ENCODE measurements at places on chromosomes 5 and 9. TPM values are rescaled to one million over a fixed set of nuclear protein-coding genes. Genes with fewer than 3 reads are reported as not detected.

DNA sequence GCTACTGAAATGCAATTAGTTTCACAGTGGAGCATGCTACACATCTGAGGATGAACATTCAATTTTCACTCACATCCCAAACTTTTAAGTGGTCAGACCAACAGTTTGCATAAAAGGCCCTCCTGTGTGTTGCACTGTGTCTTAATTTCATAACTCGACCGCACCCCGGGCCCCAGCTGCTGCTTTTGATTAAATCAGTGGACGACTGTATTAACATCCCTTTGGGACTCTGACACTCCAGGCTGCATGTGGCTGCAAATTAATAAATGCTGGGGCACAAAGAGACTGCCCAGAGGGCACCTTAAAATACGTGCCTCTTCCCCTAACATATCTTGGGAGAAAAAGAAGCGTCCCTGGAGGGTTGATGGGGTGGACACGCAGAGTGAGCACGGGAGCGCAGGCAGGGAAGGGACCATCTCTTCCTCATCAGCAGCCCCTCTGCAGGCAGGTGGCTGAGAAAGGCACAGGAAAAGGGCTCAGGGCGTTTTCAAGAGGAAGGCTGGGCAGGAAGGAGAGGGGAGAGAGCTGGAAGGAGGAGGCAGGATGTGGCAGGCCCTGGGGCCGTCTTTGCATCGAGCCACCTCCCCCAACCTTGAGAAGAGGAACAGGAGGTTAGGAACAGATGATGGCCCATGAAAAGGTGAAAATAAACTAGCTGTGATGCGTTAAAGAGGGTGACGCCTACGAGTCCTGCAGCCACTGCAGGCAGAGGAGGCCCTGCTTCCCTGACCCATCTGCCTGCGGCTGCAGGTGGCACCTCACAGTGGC lies 18.6 kb downstream of the MED10 start:
- DNase-seq = no peak

DNA sequence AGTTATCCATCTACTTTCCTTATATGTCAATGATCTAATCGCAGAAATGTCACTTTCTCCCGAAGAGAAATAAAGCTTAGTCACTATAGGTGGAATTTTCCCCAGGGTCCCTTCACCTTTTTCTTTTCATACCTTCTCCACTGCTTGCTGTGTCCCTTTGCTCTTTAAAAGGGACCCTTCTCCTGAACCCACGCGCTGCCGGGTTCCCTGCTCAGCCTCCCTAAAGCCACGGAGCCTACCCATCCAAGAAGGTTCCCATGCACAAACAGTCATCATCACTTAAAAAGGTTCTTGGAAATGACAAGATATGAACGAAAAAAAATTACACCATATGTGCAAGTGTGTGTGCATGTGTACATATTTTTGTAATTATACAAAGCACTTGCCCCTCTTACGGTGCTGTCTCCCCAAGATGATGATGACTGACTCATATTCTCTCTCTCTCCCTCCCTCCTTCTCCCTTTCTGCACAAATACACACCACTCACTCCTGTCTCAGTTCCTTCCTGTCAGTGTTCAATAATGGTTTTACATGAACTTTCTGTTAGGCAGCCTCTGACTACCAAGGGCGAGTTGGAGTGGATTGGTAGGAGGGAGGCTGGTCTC lies 1.5 kb upstream of the PTPRD start:
- DNase-seq = no peak

GRCh38 chr9:117622347-117622746 lies 81.9 kb upstream of the TLR4 start:
- no peak for DNase-seq

GRCh38 chr5:143309661-143310431 lies 93.6 kb downstream of the NR3C1 start:
- DNase-seq = no peak

GRCh38 chr5:1930880-1931603 lies 48.3 kb upstream of the IRX4 start:
- no peak for DNase-seq

- DNase-seq = no peak
Measured at GRCh38 chr9:136722093-136722968, 10.0 kb downstream of the DIPK1B start.

- no peak for DNase-seq
Measured at GRCh38 chr5:78923622-78923970, 61.5 kb downstream of the ARSB start.

GRCh38 chr9:113536483-113537228 lies 73.1 kb downstream of the RGS3 start:
- DNase-seq = no peak

DNA sequence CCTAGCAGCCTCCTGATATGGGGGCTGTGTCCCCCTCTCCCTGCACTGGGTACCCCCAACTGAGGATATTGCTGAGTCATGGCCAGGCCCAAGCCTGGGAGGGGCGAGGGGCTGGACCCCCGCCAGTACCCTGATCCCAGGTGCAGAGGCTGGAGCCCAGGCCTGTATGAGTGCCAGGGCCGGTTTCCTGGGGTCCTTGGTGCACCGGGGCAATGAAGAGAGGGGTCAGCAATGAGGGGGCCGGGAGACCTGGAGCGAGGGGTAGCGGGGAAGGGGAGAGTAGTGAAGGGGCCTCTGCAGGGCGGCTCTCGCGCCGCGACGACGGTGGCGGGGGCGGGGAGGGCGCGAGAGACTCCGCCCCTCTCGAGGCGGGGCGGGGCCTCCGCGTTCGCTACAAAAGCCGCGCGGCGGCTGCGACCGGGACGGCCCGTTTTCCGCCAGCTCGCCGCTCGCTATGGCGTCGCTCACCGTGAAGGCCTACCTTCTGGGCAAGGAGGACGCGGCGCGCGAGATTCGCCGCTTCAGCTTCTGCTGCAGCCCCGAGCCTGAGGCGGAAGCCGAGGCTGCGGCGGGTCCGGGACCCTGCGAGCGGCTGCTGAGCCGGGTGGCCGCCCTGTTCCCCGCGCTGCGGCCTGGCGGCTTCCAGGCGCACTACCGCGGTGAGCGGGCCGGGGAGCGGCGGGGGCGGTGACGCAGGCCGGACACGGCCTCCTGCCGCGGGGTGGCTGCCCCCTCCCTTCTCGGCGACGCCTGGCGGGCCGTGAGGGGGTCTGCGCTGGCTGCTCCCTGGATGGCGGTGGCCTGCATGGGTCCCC lies at the start of gene SQSTM1:
TSS of gene SQSTM1 (plus strand) at position 423 of the 815 bp plus-strand sequence. CDS start at position 455, 32 bp downstream.
- DNase-seq = no peak

DNA sequence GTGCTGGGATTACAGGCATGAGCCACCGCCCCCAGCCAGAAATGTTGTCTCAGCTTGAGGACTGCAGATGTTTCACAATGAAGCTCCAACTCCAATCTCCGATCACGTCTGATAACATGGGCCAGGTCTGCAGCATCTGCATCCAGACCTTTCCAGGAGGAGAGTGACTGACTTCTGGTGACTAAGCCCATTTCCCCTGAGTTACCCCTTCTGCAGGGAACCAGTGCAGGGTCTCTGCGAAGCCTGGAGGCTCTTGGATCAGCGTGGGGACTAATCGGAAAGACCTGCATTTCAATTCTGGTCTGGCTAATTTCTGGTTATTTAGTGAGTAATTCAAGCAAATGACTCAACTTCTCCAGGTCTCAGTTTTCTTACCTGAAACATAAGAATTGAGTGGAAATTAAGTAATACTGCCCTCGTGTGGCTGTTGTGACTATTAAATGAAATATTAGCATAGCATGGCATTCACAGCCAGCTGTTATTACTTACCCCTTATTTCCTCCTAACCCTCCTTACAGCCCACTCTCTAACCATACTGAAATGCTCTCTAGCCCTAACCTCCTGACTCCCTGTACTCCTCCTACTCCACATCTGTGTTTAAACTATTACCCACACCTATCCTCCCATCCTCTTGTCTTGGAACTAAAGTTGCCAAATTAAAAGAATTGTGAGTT lies 2.2 kb upstream of the GNPDA1 start:
- DNase-seq = peak; percentile 49

DNA sequence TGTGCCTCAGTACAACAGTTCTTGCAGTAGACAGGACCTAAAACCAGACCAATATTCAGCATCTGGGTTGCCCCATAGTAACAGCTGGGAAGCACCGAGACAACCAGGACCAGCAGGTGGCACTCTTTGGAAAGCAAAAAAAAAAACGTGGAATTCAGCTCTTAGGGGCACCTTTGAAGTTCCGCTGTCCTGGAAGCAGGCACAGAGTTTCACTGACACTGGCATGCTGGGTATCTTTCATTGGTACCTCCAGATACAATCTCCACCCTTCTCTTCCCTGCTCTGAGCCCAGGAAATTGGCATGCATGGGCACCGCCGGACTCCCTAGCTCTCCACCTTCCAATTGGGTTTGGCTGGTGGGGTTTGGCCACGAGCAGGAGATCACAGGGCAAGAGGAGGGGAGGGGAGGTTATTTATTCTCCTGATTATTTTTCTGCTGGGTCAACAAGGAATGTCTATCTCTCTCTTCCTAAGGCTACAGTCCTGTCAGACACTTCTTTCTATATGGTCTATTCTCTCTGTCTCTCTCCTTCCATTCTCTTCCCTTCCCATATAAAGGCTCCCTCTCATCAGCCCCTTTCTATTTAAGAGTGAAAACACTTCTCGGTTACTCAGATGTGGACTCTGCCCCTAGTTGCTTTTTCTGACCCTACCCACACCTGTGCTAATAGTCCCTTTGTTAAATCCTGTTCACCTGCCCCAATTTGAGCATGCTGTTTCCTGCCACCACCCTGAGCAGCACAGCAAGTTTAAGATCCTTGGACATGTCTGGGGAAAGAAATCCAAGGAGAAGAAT lies 1.9 kb upstream of the IDNK start:
- peak; percentile 27 for DNase-seq

DNA sequence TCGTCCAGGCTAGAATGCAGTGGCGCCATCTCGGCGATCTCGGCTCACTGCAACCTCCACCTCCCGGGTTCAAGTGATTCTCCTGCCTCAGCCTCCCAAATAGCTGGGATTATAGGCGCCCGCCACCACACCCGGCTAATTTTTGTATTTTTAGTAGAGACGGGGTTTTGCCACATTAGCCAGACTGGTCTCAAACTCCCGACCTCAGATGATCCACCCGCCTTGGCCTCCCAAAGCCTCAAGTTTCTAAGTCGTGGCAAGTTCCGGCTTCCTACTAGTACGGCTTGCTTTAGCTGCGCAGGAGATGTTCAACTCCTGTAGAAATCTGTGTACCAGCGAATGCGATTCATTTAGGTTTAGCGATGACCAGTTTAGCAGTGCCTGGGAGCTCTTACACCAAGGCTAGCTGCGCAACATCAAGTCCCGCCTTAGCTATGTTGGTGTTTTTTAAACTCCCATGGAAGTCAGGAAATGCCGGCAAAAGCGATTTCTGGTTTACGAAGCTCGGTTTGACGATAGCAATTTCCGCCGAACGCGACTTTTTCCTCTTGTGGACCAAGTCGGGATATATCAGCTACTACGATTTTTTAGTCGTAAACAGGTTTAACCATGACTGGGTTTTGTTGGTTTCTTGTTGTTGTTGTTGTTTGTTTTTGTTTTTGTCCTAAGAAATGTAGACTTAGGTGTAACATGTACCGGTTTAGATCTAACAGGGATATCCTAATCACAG lies 46.4 kb downstream of the ANXA2R start:
- DNase-seq = no peak

DNA sequence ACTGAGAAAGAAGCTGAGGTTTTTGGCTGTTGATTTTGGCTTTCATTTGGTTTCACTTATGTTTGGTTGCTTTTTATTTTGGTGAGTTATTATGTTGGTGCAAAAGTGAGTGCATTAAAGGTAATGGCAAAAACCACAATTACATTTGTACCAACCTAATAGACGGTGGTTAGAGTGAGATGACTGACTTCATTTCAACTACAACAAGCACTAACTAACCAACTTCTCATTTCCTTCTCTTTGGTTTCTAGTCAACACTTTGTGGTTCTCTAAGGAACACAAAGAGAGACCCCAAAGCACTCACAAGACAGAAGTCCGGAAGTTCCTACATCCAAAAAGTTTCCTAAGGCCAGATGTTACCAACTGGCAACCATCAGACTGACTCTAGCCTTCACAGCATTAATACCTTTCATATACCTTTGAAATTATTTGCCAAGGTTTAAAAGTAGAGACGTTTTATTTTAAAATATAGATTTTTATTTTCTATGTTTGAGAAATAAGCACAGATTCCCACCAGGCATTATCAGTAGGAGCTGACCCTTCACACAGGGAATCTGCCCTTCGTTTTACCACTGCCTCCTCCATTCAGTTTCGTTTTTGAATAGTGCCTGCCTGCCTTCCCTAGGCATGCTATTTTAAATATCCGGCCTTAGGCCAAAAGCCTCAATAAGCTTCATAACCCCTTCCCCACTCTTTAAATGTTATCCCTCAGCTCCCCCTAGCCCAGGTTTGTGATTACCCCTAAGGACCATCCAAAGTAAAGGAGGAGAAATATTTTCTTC lies 301.1 kb upstream of the PTGER4 start:
- DNase-seq = no peak

GRCh38 chr9:3441197-3441816 lies 84.5 kb downstream of the RFX3 start:
- DNase-seq = no peak

GRCh38 chr5:72387985-72388384 lies 67.8 kb downstream of the PTCD2 start:
- no peak for DNase-seq

DNA sequence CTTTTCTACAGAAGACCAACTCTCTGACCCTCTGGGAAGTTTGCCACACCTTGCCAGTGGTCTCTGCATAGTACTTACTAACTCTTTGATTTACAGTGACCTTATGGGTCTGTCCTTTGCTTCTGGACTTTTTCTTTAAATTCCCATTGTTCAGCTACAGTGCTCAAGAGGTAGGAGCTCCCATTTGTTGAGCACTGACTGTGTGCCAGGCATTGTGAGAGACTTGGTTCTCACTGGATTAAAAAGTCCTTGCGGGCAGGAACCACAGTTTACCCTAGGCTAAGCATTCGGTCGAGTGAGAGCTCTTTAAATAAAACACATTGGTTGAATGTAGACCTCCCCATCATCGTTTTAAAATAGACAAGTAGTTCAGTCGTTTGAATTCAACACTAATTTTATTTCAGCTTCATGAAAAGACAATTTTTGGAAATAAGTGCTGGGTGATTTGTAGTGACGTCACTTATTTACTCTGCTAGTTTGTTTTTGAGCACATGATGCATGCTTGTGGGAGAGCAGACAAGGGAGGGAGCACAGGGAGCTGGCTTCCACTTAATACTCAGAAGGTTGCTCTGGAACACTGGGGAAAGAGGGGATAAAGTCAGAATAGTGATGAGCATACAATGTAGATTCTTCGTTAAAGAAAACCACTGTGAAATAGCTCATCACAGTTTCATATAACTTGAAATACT lies 27.1 kb downstream of the RASGRF2 start:
- DNase-seq = no peak

- DNase-seq = no peak
Measured at GRCh38 chr9:36268007-36268427, 9.8 kb upstream of the GNE start.

VAV2 gene
- 37.6 TPM for total RNA-seq

TMEM252 gene
- total RNA-seq = not detected

PCDHGB5 gene
- 1.9 TPM for total RNA-seq

FCN2 gene
- not detected for total RNA-seq

SV2C gene
- 0.24 TPM for total RNA-seq

Measured in H1 (cell line).